ENCODE measurements at places on chromosomes 1 and 21. TPM values are rescaled to one million over a fixed set of nuclear protein-coding genes. Genes with fewer than 3 reads are reported as not detected.

GRCh38 chr1:194289569-194290266 lies 1103.3 kb upstream of the B3GALT2 start:
- DNase-seq: no peak

GRCh38 chr1:160860840-160861505 lies 1.7 kb downstream of the CD244 start:
- DNase-seq: no peak

GRCh38 chr1:119674835-119675289 lies 26.8 kb upstream of the ZNF697 start:
- DNase-seq: no peak

DNA sequence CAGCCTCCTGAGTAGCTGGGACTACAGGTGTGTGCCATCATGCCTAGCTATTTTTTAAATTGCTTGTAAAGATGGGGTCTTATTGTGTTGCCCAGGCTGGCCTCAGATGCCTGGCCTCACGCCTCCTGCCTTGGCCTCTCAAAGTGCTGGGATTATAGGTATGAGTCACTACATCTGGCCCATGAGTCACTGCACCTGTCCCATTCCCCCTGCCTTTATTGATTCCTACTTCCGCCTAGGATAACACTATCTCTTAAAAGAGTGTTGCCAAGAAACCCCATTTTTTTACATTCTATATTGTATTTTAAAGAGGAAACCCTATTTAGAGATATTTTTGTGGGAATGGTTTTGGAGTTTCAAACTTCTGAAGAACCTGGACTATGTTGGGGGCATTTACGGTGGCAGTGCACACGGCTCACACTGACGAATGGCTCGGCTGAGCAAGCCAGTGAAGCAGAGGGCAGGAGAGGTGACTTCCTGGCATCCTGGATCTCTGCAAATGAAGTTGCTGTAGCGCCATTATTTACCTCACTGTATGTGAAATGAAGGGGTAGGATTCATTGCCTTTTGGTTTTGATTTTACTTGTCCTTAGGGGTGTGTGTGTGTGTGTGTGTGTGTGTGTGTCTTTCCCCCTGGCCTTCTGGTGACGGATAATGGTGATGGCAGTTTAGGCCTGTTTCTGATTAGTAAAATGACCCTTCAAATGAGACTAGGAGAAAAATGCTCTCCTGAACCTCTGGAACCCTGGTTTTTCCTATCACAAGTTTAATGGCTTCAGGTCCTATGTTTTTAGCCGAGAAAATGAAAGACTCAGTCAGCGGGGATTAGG lies 22.5 kb downstream of the KIF26B start:
- DNase-seq: no peak

DNA sequence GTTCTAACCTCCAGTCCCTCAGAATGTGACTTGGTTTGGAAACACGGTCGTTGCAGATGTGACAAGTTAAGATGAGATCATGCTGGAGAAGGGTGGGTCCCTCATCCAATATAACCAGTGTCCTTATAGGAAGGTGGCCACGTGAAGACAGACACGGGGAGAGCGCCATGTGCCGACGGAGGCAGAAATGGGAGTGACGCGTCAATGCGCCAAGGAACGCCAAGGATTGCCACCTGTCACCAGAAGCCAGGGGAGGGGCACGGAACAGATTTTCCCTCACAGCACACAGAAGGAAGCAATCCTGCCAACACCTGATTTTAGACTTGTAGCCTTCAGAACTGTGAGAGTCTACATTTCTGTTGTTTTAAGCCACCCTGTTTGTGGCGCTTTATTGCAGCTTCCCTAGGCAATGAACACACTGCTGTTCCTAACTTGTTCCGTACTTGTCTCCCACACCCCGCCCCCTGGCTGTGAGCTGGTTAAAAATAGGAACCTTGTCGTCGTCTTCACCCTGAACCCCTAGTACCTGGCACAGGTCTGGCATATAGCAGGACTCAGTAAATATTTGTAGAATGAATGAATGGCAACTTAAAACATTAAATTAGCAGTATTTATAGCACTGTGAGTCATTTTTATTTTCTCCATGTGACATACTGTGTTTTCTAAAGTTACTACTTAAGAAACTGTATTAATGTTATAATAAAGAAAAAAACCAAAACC lies 14.2 kb downstream of the RIMS3 start:
- no peak for DNase-seq

DNA sequence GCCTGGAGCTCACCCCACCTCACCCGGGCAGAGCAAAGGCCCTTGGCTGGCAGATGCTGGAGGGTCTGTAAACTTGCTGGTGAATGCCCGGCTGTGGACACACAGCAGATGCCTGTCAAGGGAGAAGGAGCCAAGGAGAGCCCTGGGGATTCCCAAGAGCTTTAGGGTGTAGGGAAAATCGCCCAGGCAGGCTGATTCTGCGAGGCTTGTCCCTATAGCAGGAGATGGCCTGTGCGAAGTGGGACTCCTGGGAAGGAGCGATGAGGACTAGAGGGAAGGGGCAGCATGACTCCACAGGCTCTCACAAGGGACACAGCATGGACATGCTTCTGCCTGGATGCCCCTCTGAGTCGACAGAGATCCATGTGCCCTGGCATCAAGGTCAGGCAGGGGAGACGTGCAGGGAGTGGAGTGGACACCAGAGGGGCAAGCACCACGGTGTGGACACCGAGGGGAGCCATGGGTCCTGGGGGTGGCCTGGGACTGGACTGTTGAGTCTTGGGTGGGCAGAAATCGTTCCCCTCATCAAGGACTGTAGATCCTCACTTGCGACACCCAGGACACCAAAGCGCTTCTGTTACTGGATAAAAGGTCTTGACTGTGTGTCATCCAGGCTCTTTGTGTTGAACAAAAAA lies 71.4 kb upstream of the ABCG1 start:
- no peak for DNase-seq

GRCh38 chr1:14108356-14109275 lies 408.6 kb downstream of the PRDM2 start:
- no peak for DNase-seq

DNA sequence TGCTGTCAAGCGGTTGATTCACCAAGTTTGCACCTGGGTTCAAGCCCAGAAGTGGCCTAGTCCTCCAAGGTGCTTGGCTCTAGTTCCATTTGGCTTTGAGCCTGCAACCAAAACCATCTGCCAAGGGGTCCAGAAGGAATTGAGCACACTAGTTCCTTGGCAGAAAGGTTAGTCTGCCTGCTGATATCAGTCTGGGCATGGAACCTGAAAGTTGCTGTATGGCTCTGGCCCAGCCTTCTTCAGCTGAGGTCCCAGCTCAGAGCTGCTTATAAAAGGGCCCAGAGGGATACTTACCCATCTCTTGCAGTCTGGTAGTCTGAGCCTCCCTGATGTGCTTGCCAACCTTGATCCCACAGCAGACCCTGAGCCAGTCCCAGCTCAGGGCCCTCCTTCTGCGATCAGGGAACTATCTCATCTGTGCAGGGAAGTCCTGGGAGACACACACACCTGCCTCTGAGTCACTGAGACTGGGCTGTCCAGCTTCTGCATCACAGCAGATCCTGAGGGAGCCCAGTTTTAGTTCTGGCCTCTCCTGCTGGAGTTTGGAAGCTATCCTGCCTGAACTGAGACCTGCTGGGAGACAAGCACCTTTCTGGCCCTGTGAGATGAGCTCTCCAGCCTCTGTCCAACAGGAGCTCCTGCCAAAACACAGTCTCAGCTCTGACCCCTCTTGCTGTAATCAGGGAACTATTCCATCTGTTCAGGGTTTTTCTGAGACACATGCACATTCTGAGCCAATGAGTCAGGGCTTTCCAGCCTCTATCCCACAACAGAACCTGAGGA lies 75.8 kb downstream of the CTH start:
- DNase-seq: no peak

DNA sequence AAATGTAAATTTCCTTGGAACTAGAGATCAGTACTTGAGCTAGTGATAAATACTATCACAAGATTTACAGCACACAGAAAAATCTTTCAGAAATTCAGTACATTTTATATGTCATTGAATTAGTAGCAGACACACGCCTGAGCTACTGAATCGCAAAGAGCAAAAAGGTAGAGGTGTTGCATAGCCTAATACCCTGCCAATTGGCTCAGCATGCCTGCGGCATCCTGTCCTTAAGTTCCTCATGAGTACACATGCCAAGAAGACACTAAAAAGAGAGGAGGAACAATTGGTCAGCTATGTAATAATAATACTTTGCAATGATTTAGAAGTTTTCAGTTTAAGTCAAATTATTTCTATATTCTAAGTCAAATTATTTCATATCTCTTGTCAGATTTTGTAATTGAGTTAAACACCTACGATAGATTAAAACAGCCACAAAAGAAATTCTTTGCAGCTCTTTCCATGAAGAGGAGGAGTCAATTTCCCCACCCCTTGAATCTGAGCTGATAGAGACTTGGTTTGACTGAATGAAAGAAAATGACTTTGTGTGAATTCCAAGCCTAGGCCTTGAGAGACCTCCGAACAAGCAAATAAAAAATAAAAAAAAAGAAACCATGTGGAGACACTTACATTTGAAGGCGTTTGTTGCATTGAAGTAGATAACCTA lies 36.2 kb upstream of the PKN2 start:
- no peak for DNase-seq

DNA sequence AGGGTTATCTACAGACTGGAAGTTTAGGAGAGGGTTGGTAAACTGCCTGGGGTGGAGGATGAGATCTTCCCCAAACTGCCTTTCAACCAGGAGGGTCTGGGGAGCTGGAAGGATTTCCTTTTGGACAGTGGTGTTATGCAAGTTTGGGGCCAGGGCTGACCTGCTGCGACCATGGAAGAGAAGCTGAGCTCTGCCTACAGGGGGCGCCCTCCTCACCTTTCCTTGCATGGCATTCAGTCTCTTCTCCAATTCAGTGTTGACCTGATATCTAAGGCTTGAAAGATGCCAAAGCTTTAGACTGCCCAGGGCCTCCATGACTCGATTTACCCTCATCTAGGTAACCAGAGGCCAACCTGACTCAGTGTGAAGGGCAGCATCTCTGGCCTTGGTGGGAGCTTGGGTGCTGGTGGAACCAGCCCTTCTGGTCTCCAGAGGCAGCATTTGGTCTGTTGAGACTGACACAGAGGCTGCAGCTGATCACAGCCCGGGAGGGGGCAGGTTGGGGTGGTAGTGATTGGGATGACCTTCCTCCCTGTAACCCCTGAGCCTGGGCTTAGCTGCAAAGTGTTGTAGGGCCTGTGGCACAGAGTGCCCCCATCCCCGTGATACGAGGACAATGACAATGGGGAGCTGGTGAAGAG lies 170.0 kb downstream of the GRIK3 start:
- DNase-seq: peak; percentile 68

DNA sequence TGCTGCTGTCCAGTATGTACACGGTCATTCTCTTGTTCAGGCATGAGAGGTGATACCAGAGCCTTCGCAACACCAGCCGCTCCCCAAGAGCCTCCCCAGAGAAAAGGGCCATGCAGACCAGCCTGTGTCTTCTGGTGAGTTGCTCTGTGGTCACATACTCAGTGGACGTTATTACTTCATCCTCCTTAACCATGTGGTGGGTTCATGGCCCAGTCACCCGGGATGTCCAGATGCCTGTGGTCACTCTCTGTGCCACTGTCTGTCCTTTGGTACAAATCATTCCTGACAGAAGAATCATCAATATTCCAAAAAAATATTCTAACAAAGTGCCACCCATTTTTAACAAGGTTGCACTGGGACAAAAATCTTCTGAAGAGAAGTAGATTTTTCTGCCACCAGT lies 8.8 kb upstream of the ZNF124 start:
- no peak for DNase-seq

The KCNE2 gene
- total RNA-seq: not detected

DNA sequence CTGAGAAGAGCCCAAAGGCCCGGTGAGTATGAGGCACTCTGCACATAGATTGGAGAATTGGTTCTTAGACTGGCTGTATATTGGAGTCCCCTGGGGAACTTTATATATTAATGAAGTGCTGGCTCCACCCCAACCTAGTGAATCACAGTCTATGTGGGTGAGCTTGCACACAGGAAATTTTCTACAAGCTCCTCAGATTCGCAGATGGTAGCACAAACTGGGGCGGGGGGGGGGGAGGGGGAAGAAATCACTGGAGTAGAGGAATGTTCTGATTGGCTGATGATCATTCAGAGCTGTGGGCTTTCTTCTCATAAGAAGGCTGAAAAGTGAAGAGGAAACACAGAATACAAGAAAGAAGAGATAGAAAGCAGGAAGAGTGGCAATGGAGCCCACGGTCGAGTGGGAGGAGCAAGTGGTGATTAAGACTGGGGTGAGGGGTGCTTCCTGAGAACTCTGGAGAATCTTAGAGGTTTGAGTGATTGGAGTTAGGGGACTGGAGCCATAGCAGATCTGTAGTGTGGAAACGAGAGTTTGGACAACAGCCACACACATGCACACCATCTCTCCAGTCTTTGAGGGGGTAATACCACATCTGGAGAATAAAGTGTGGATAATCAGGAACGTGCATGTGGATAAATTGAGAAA lies 465.9 kb upstream of the DAB1 start:
- DNase-seq: no peak

DNA sequence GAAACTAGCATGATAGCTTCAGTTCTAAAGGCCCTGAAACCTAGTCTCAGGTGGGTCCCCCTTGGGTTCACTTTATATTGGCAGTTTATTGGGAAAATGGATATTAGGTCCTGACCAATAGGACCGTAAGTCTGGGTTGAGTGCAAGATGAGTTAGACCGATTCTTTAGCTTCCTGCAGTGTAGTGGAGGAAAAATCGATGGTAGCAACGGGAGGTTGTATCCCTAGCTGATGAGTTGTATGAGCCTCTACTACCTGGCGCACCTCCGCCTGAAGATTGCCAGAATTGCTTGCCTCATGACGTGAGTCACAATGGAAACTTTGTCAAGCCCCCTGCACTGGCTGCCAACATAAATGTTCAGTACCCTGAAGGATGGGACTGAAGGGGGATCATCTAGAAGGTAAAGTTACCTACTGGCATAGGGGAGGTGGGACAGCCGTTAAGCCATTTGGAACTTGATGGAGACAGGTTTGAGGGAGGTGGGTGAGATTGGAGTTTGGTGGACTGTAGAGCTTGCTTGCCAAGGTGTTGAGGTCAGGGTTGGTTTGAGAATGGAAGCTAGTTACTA lies 3.9 kb downstream of the RCC1 start:
- no peak for DNase-seq

The S100PBP gene
- 107 TPM for total RNA-seq

DNA sequence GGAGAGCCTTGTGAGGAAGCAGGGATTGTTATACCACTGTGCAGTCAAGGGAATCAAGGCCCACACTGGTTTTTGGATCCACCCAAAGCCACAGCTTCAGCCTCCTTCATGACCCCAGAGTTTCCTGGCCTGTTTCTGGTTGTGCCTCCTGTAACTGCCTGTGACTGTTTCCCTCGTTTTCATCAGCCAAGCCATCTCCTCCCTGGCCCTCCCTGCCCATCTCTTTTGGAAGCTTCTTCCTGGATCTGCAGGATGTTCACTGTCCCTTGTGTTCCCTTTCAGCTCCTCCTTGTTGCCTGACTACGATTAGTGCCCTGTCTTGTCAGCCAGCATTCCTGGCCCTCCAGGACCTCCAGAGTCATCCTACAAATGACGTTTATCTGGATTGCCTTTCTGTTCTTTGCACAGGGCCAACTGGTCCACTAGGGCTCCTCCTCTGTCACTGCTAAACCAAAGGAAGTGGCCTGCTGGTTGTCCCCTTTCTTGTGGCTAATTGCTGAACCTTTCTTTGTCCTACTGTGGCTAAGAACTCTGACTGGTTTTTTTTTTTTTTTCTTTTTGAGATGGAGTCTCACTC lies 17.9 kb downstream of the SFT2D2 start:
- DNase-seq: no peak

The NBPF6 gene
- total RNA-seq: not detected
